ENCODE measurements at places on chromosomes 5 and 9.

- peak; percentile 40 for DNase-seq
These were observed 20.7 kb downstream of the GOLGA2 start for GRCh38 chr9:128254855-128255759.

DNA sequence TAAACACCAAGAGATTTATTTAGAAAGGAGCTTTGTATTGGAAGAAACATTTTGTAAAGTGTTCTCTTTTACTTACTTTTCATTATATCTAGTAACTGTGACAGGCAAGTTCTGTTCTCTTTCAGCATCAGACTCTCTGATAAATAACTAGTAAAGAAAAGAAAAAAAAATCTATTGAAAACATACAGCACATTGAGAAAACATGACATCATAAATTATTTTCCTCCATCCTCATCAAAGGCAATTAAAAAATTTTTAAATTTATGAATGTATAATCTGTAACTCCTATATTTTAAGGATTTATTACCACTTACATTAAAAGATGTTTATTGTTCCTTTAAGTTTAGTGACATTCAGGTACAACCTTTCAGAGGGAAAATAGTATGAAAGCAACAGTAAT, 11.1 kb downstream of the CCNH start:
- no peak for DNase-seq

DNA sequence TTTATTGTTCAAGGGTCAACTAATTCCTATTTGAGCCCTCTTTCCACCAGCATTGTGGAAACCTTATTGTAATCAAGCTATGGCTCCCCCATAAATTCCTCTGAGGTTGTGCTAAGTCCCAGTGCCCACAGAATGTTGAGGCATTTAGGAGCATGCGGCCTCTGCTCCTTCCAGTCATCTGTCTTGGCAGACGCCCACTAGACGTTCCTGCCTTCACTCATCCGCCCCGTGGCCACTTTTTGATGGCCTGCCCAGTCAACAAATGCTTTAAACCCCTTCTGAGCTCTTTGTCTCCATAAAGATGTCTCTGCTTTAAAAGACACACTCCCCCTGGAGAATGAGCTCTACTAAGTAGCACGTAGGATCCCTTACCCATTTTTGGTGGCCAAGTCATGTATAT, 104.7 kb downstream of the GAS1 start:
- DNase-seq: no peak

- DNase-seq: no peak
These were observed 22.0 kb upstream of the MAPK9 start for GRCh38 chr5:180313677-180314505.

All from HT1080 (cell line).